Right forelimb (tissue), 1 donor: ENCODE measurements at places on chromosomes 13 and 19.

GRCh38 chr13:89502286-89502685, 1831.1 kb downstream of the SLITRK5 start:
- no peak for DNase-seq

- DNase-seq = no peak
These were observed 117.7 kb upstream of the CACNA1A start for GRCh38 chr19:13623716-13624710.

DNA sequence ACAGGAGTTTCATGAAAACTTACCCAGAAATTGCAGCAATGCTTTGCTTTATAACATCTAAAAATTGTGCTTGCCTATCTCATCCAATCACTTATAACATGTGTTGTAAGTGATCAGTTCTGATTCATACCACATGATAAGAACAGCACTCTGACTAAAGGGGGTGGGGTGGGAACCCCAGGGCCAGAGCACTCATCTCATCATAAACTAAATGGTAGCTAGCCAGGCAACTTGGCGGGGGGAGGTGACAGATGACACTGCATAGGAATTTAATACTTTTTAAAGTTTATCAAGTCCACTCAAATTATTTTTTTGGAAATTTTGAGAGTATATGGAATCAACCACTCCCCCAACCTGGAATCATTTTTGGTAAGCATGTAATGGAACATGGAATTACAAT, 42.1 kb downstream of the FOXO1 start:
- DNase-seq = no peak

DNA sequence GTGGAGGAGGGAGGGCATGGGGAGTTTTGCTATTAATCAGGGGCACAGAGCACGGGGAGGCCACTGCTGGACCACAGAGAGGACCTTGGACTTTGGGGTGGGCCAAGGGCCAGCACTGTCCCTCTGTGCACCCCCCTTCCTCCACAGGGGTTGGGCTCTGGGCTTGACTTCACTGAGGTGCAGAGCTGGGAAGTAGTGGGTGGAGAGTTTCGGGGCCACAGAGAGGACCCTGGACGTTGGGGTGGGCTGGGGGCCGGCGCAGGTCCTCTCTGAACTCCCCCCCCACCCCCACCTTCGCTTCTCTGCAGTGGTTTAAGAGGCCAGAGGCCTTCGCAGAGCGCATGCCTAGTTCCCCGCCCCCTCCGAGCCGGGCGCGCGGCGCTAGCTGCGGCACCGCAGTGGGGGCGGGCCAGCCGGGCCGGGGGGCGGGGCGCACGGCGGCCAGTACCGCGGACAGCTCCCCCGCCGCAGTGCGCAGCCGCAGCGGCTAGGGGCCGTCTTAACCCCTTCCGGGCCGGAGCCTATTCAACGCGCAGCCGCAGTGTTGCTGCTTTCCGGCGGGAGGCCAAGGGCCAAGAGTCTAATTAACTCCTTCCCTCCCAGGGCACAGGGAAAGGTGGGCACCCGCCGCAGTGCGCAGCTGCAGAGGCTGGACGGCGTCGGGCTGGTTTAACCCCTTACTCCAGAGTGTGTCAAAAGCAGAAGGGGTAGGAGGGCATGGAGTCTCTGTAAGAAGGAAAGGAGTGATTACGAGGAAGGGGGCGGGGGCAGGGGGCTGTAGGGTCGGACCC, 3.7 kb downstream of the KCNC3 start:
- peak; percentile 82 for DNase-seq

DNA sequence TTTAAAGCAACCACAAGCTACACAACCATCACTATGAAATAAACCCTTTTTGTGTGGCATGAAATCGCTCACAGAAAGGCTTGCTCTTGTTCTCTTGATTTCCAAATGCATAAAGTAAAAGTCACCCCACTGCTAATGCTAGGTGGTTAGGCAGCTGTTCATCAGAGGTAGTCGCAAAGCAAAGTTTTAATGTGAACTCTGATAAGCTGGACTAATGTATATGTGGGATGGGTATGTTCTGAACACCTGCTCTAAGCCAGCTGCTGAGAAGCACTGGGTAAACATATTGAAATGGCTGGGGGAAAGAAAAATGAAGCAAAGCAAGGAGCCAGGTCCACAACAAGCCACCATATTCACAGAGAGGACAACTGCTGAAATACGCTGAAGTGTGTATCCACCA, 142.3 kb downstream of the KLF12 start:
- no peak for DNase-seq

- DNase-seq = no peak
These were observed 1606.4 kb upstream of the PRR20A start for GRCh38 chr13:55534306-55534705.

DNA sequence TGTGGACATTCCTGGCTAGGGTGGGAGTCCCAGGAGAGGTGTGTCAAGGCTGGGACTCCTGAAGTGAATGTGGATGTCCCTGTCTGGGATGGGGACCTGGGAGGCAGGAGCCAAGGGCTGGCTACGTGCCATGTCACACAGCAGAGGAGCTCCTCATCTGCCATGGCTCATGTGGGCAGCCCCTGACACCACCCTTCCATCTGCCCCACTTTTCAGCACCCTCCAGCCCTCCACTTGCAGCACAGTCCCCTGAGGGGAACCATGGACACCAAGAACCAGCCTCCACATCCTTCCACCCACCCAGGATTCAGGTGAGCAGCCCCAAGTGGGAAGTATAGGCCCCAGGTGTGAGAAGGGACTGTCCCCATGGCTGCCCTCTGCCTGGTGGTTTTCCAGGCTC, 1.7 kb downstream of the ZNF446 start:
- DNase-seq = no peak

DNA sequence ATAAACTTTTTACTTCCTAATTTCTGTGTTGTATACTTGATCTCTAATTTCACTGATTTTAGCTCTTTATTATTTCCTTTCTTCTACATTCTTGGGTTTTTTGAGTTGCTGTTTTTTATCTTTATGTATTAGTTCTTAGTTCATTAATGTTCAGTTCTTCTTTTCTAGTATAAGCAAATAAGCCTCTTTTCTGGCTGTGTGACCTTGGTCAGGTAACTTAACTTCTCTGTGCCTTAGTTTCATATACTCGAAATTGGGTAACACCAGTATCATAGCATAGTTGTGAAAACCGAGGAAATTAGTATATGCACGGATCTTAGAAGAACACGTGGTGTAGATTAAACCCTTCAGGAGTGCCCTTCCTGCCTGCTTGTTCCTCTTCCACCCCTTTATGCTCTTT, 130.2 kb upstream of the C1QTNF9B start:
- DNase-seq = no peak

DNA sequence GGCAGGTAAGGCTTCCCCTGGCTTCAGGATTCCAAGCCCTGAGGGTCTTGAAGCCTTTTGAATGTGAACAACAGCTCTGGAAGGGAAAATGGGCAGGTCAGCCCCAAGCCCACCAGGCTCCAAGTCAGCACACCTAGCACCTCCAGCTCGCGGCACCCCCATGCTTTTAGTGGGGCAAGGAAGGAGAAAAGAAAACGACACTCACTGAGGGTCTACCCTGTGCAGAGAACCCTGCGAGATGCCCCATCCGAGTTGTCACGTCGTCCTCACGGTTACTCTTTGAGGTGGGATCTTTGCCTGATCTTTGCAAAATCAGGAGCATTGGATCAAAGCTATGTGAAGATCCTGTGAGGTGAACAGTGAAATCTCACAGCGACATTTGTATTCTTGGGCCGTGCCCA, 5.7 kb upstream of the F10 start:
- DNase-seq = no peak

DNA sequence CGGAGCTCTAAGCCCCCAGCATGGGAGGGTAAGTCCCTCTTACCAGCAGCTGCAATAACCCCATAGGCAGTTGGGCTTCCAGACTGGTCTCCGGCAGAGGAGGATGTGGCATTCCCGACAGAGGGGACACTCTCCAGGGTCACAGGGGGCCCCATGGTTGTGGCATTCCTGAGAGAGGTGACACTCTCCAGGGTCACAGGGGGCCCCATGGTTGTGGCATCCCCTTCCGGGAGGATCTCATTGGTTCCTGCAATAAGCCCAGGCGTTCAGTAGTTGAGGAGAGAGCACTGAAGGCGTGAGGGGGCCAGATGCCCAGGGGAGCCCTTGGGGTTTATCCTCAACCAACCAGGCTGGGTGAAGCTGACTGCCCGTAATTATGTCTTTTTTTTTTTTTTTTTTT, 5.4 kb downstream of the CD320 start:
- DNase-seq = no peak

DNA sequence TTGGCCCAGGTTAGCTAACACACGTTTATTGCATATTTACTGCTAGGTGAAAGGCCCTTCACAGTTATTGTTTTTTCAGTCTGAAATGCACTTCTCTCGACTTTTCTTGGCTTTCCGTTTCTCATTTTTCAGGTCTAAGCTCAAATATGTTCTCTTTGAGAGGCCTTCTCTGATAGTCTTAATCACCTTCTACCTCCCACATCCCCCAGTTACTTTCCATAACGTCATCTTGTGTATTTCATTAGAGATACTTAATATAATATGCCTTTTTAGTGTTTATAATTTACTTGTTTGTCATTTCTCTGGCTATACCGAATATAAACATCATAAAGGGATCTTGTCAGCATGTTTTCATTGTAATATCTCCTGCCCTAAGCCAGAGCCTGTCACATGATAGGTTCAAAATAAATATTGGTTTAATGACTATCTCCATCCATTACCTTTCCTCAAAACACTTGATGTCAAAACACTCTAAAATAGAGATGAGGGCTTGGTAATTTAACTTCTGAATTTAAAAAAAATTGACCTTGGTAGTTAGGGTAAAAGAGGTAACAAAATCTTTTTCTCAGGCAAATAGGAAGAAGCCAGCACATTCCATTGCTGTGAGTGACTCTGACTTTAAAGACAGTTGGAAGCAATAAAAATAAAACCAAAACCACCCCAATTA, 168.6 kb upstream of the RFC3 start:
- DNase-seq = no peak
